ENCODE measurements at places on chromosomes 13 and 19.
A peak's percentile ranks its signal among the peaks of the same experiment; 100 is the strongest.

- no peak for DNase-seq
Measured at GRCh38 chr13:46150134-46150693, 31.8 kb downstream of the LCP1 start.

DNA sequence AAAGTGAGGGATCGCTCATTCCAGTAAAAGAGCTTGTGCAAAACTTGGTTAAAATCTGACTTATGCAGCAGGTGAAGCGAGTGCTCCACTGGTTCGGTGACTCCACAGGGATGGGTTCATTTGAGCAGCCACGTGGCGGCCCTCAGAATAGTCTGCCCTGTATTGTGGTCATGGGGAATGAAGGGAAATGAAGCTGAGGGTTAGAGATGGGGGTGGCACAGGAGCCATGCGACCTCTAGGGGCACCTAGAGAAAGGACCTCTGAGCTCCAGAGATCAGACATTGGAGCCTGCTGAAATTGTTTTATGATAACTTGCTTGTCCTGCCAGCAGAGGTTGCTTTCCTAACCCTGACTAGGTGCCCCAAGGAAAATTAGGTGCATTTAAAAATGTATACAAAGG, 26.6 kb downstream of the CBY2 start:
- no peak for DNase-seq

- DNase-seq = no peak
Measured at GRCh38 chr13:109755997-109756396, 30.4 kb downstream of the IRS2 start.

DNA sequence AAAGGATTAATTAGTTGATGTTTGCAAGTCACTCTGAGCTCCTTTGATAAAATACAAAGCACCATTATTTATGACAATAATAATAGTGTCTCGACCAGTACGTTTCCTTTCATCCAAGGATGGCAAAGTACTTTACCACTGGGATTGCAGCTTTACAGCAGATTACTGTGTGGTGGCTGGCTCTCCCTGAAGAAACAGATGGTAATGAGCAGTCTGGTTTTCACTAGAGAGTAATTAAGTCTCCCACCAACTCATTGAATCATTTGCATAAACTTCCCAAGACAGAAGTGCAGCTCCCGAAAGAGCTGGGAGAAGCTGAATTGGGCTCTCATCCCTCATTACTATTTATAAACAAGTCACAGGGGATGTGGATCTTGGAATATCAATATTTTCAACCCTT, 48.7 kb downstream of the KLF5 start:
- no peak for DNase-seq

- DNase-seq = no peak
Measured at GRCh38 chr19:15891434-15891833, 6.4 kb downstream of the CYP4F2 start.

DNA sequence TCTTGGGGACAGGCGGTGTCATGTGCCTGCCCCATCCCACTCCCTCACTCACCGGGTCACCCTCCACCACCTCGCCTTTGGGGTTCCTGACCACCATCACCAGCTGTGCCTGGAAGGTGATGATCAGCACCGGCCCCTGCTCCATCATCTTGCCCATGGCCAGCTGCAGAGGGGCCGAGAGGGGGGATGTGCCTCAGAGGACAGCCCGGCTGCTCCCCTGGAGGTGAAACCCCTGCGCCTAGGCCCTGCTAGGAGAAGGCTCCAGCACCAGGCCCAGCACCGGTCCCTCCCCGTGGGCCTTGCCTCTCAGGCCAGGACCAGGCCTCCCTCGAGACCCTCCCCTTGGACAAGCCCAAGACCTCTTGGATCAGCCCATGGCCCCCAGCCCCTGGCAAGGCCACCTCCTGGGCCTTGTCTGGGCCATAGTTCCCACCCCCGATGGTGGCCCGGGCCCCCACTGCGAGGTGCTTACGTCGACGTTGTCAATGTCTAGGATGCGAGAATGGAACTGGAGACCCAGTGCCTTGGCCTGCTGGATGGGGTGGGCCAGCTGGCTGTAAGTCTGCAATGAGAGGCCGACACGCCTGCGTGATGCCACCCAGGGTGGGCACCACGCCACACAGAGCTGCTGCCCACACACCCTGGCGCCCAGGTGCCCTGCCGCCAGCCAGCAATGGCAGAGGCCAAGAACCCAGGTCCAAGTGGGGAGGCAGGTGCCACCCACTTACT, 1.8 kb upstream of the CTXN1 start:
- no peak for DNase-seq

- DNase-seq = no peak
Measured at GRCh38 chr19:3463714-3464586, 16.4 kb downstream of the SMIM24 start.

DNA sequence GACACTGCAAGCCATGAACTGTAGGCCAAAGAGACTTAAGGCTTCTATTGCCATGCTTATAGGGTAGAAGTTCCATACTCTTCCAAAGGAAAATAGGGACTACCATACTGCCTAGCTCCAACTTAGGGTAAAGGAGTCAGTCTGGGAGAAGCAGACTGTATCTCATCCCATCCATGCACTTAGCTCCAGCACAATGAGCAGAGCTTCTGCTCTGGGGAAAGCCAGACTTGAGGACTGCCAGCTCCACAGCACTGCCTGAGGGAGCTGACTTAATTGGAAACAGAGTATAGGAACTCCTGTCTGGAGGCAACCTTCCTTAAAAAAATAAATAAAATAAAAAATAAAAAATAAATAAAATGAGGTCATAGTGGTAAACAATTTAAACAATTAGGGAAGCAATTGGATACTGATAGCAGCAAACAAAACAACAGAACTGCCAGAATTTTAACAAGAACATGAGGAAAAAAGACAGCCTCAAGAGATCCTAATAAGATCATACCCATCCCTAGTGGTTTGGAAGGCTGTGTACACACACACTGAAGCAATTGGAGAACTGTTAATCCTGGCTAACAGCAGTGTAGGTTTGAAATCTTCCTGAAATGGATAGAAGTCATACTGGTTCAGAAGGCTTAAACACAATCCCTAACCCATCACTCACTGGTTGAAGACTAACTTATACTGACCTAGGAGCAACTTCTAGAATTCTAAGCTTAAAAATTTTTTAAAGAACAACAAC, 550.1 kb downstream of the TBC1D4 start:
- DNase-seq = no peak

GRCh38 chr13:99310382-99311031, 3.3 kb upstream of the GPR183 start:
- DNase-seq = no peak

- DNase-seq = no peak
Measured at GRCh38 chr13:20399961-20400360, 125.7 kb downstream of the CRYL1 start.

DNA sequence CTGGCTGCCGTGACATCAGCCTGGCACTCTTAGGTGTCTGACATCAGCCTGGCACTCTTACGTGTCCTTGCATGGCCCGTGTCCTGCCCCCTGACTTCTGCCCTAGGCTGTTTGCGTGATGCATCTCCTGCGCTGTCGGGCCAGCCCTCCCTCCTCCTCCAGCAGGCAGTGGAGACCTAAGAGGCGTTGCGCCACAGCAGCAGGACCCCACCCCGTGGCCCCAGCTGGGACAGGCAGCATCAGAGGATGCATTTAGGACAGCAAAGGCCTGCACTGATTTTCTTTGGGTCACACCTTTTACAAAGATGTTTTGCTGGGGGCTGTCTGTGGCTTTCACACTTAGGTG, 65.3 kb downstream of the GPR12 start:
- DNase-seq = no peak

GRCh38 chr13:97221466-97221865, 667 bp upstream of the MBNL2 start:
- no peak for DNase-seq

- no peak for DNase-seq
Measured at GRCh38 chr13:23655321-23655720, 85.1 kb downstream of the TNFRSF19 start.

DNA sequence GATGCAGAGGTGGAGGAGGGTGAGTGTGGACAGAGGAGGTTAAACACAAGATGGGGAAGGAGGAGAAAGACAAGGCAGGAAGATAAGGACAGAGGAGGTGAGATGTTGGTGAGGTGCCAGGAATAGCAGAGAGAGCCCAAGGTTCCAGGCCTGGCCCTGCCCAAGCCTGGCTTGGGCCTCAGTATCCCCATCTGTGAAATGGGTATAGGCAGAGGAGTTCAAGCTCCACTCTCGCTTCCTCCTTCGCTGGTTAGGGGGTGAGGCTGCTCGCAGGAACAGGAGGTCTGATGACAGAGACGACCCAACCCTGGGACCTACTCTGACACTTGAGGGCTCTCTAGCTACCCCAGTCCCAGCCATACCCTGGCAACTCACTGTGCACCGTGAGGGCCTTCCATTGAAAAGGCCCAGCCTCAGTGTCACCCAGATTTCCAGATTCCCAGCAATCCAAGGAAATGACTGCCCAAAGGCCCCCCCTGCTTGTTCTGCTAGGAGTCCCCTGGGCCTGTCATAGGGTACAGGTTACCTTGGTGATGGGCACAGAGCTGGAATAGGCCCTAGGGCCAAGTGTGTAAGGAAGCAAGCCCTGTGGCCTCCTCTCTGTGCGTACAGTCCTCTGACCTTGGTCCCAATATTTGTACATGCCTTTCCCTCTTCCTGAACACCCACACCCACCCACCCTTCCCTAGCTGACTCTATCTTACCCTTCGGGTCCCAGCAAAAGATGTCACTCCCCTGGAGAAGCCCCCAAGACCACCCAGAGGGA, 8.6 kb upstream of the ANGPTL8 start:
- no peak for DNase-seq

GRCh38 chr13:77114271-77114670, 87.3 kb upstream of the FBXL3 start:
- DNase-seq = no peak

- no peak for DNase-seq
Measured at GRCh38 chr19:51103926-51104341, 4.3 kb downstream of the CTU1 start.

- DNase-seq = peak; percentile 94
Measured at GRCh38 chr19:45478454-45479238, 10.8 kb downstream of the FOSB start.

DNA sequence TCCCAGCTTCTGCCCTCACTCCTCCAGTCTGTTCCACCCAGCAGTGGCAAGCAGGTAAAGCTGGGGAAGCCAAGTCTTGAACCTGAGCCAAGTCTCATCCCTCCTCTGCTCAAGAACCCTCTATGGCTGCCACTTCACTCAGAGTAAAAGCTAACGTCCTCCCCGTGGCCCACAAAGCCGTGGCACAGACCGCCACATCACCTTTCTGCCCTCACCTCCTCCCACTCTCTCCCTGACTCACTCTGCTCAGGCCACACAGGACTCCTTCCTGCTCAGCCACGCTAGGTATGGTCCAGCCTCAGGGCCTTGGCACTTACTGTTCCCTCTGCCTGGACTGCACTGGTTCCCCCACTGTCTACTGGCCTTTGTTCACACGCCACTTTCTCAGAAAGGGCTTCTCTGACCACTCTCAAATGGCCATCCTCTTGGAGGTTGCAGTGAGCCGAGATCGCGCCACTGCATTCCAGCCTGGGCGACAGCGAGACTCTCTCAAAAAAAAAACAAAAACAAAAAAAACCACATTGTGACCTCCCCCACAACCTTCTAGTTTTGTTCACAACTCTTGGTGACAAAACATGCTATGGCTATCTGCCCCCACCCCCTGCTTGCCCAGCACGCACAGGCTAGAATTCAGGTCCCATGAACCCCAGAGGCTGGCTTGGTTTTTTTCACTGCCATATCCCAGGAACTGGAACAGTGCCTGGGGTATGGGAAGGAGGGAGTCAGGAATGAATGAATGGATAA, 15.8 kb downstream of the NDUFB7 start:
- no peak for DNase-seq

DNA sequence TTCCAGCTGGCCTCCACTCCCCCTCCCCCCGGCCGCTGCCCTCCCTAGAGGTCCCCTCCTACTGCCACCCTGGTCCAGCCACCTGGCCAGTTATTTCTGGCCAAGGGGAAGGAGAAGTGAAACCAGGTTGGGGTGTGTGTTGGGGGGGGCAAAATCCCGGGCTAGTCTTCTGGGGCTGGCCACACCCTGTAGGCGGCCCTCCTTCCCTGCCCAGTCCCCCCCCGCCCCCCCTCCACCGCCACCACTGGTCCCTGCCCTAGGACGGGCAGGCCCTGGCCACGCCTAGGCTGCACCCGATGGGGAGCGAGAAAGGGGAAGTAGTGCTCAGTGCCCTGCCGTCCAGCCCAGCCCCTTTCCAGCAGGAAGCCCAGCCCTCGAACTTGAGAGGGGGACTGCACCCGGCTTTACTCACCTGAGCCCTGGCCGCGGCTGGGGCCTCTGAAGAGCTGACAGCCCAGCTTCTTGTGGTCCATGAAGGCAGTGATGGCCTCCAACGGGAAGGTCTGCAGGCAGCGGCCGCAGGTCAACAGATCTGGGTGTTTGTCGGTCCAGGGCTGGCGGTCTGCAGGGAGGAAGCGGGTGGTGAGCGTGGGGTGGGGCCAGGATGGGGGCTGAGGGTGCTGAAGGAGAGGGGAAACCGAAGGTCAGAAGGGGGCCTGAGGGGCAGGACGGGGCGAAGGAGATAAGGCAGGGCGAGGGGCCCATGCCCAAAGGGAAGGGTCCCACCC, 813 bp downstream of the ZNF296 start:
- peak; percentile 68 for DNase-seq

GRCh38 chr13:46343279-46343994, 43.6 kb downstream of the RUBCNL start:
- DNase-seq = no peak
